Natural killer cell (primary cell): ENCODE measurements at places on chromosomes 1 and 21.

DNA sequence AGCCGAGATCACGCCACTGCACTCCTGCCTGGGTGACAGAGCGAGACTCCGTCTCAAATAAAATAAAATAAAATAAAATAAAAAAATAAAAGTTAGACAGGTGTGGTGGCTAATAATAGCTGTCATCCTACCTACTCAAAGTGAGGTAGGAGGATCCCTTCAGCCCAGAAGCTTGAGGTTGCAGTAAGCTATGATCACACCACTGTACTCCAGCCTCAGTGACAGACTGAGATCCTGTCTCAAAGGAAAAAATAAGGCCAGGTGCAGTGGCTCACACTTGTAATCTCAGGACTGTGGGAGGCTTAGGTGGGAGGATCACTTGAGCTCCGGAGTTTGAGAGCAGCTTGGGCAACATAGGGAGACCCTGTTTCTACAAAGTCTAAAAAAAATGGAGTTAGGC, 18.0 kb downstream of the NOL9 start:
- no peak for DNase-seq

GRCh38 chr21:16117851-16118590, 388.2 kb downstream of the USP25 start:
- no peak for DNase-seq

DNA sequence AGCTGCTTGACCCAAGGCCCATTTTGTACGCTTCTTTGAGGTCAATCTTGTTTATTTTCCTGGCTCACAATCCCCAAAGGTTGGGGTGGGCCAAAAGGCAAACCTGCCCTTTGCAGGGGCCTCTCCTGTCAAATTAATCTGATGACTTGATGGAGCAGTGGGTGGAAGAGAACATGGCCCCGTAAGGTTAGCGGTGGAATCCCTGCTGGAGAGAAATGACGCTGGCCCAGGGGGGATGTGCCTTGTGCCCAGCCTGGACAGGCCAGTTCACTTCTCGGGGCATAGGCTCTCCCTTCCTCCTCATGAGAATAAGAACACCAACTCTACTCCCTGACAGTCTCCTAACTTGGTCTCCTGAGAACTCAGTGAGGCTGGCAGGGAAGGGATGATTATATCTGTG, 40.5 kb downstream of the C1orf198 start:
- no peak for DNase-seq

- DNase-seq, result no peak
Measured at GRCh38 chr1:239725933-239726332, 339.6 kb downstream of the CHRM3 start.

DNA sequence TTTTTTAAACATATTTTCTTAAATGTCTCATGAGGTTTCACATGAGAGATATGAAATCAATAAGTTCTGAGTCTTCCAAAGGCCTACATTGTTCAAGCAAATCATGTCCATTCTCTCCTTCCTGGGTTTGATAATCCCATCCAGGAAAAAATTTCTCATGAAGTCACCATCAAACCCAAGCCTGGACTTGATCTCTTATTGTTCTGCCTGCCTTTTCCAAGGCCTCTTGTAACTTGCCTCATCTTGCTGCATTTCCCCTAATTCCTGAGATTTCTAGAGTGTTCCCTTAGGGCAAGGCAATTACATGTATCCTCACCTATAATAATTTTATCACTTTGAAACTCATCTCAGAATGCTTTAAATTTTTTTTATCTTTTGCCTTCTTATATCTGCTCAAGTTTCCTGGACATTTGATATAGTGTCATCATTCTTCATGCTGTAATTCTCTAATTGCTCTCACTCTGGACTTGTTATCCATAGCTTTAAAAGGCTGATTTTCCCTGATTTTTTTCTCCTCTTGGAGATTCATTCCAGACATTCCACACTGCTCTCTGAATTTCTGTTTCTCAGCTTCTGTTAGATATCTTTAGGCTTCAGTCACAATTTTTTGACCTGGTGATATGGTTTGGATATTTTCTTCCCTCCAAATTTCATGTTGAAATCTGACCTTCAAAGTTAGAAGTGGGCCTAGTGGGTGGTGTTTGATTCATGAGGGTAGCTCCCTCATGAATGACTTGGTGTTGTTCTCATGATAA, 126.4 kb downstream of the LRRC7 start:
- no peak for DNase-seq

- no peak for DNase-seq
Measured at GRCh38 chr1:154014154-154014907, 23.8 kb downstream of the RPS27 start.

GRCh38 chr1:200240656-200241055, 169.2 kb downstream of the ZNF281 start:
- DNase-seq, result no peak

GRCh38 chr1:164510435-164510834, 48.5 kb upstream of the PBX1 start:
- DNase-seq, result no peak

GRCh38 chr1:191222206-191222605, 744.5 kb upstream of the BRINP3 start:
- no peak for DNase-seq

DNA sequence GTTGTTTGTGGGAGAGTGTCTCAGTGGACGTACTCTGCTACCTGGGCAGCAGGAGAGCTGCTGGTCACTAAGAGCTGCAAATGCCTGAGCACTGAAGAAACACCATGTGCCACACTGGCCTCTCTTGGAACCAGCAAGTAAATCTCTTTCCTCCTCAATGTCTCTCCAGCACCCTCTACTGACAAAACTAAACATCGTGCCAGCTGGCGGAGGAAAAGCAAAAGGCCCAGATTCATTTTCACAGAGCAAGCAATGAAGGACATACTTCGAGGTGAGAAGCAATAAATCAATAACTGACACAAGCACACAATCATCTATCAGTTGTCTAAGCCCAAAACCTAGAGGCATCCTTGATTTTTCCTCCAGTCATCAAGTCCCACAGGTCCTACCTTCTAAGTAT, 78.1 kb downstream of the RERE start:
- no peak for DNase-seq

DNA sequence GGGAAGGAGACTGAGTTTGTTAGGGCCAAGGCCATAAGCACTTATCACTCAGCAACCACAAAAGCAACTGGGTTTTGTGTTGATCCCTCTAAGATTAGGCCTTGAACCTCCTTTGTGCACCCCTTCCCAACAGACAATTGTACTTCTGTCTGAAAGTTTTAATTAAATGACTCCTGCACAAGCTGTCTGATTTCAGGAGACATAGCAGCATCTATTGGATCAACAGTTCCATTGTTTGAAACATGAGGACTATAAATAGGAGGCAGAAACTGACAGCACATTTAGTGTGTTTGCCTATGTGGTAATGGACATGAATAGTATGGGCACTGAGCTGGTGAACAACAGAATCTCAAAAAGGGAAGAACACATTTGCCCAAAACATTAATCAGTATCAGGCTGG, 167.3 kb upstream of the KCNJ6 start:
- DNase-seq, result no peak

DNA sequence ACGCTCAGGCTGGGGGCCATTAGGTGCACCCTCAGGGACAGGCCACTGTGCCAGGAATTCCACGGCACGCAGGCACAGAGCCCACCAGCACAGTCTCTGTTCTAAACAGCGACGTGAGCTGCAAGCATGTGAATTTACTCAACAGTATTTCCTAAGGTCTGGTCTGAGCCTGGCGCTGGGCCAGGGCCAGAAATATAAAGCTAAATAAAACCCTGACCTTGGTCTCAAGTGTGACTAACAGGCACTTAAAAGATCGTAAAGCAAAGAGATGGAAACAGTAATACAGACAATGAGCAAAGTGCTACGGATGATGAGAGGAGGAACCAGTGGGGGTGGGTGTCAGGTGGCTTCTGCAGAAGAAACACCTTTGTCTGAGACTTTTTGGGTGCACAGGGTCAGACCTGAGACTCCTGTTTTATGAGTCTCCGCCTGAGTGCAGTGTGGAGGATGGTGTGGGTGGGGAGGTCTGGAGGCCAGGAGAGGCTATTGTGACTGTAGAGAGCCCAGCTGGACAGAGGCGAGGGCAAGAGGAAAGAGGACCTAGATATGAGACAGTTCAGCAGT, 53.4 kb upstream of the EDN2 start:
- no peak for DNase-seq

GRCh38 chr1:31733389-31734219, 29.8 kb upstream of the COL16A1 start:
- DNase-seq, result no peak

- no peak for DNase-seq
Measured at GRCh38 chr1:234716908-234717375, 107.0 kb upstream of the IRF2BP2 start.

- DNase-seq, result no peak
Measured at GRCh38 chr1:188006354-188006753, 1177.6 kb downstream of the PLA2G4A start.

DNA sequence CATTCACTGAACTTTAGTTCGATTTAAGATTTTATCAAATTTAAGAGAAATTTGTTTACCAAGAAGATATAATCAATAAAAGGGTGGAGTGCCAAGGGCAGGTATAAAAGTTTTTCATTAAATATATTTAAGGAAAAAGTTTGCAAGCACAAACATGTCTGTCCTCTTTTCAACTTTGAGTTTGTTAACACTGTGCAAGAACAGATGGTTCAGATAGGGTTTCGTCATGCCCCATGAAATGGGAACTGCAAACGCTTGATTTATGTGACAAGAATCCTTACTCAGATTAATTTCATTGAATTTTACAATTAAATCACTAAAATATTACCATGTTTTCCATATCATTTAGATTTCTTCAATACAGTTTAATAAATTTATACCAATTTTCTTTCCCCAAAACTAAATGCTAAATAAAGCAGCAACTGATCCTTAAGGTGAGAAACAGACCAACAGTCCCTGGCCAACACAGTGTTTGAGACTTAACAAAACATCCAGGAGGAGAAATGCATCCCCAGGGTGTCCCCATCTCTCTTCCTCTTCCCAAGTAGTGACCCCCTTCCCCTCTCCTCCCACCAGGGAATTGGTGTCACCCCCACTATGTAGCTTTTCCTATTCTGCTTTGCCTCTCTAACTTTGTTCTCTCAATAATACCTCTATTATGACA, 292.9 kb downstream of the LTN1 start:
- DNase-seq, result no peak
